ENCODE measurements at places on chromosomes 5 and 9.
A peak's percentile ranks its signal among the peaks of the same experiment; 100 is the strongest.

GRCh38 chr9:135480071-135480939 lies 723 bp downstream of the PPP1R26 start:
- peak; percentile 72 for DNase-seq

- peak; percentile 12 for DNase-seq
Observed at GRCh38 chr5:9739135-9739534, 109.0 kb upstream of the TAS2R1 start.

DNA sequence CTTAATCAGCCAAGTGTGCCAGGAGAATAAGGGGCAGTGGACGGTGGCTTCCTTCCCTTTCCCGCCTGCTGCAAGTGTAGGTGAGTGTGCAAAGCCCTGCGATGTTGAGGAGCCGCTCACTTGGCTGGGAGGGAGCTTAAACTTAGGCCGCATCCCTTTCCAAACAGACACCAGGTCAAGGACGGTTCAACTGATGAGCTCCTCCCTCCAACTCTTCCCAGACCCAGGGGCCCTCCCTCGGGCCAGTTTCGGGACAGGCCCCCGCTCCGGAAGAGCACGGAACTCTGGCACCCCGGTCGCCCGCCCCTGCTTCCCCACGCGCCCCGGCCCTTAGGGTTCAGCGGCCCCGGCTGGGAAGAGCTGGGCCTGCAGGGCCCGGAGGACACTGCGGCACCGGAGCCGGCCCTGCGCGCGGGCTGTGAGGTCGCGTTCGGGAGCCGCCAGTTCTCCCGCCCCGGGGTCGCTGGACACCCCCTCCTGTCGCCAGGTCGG lies 481 bp downstream of the MRPL36 start:
- DNase-seq: no peak

DNA sequence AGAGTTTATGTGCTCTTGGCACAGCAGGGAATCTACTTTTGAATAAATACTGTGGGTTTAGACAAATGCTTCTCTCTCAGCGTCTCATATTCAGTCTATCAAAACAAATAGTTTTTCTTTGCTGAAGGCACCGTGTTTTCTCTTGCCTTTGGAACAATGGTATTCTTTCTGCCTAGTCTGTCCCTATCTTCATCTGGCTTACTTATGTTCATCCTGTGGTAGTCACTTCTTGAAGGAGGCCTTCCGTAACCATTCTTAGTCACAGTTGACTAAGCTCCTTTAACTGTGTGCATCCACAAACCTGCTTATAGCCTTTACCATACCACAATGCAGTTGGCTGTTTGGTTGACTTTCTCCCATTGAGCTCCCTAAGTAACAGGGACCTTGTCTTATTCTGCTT lies 45.9 kb downstream of the LARP1 start:
- no peak for DNase-seq

Measured in ELF-1 (cell line).